ENCODE measurements at places on chromosomes 12 and 14. TPM values are rescaled to one million over a fixed set of nuclear protein-coding genes. Genes with fewer than 3 reads are reported as not detected.

Gene SLC5A8
- 1.9 TPM for total RNA-seq

Gene OTOGL
- total RNA-seq, result 0.60 TPM

Gene C3AR1
- 2.0 TPM for total RNA-seq

Gene SERPINA10
- total RNA-seq, result not detected

Gene SLCO1C1
- total RNA-seq, result 8.8 TPM

Gene IL31
- total RNA-seq, result not detected

Data from camera-type eye (tissue), 1 donor.